Left lobe of liver (tissue), 2 donors: ENCODE measurements at places on chromosomes 2 and 18. TPM values are rescaled to one million over a fixed set of nuclear protein-coding genes. Genes with fewer than 3 reads are reported as not detected.

RUFY4 gene
- total RNA-seq: not detected

BMPR2 gene
- total RNA-seq: 15.0 TPM

DNA sequence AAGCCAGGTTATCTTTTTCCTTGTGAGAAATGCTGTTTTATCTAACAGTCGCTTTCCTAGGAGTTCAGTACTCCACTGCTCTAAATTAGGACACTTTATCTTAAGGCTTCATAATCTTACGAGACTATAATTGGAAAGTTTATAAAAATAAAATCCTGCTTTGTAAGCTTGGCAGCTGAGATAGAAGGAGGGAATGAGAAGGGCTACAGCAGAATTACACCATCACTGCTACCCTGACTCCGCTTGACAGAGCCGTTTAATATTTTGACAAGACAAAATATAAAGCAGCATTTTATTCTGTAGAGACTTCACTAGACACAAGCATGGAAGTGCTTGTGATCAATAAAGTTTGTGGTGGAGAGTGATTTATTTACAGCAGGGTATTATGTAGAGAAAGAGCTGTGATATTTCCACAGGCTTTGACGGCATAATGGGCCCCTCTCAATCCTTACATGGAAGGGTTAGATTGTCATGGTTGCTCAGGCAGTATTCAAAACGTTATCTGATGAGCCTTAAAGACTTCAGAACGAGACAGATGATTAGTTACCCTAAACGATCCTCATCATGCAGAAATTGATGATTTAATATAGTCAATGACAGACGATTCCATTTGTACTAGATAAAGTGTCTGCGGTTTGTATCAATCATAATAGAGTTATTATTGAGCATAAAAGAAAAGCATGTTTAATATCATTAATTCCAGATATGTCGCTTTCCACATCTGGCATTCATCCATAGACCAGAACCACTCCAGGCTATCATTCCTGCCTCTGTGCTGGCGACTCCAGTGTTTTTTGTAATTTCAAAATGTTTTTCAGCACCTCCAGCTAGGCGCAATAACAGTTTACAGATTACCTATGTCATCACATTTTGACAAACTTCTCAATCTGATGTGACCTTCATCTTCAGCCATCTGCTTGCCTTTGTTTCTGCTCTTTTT is 242.2 kb downstream of the FIGN start:
- no peak for DNase-seq

DNA sequence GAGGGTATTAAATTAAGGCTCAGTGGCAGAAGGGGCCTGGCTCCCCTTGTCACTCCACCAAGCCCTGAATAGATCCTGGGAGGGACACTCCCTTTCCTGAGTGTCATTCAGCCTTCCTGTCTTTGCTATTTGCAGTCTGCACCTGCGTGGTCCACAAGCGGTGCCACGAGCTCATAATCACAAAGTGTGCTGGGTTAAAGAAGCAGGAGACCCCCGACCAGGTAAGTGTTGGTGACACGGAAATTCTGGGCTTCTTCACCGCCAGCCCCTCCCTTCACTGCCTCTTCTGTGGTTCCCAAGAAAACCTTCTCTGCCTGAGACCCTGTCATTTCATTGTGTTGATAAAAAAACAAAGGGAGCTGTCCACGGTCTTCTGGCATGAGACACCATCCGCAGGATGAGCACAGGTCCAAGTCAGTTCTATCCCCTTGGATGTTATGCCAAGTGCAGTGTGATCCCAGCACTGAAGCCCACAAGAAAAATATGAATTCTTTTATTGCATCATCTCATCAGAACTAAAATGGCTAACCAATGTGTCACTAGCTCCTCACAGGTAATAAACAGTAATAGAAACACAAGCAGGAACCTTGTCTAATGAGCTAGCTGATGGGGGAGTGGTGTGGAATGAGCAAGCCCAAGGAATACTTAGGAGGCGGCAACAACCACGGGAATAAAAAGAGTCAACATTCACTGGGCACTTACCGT is 316.9 kb upstream of the EPAS1 start:
- no peak for DNase-seq

- no peak for DNase-seq
Observed at GRCh38 chr2:200039724-200040650, 84.6 kb downstream of the MAIP1 start.

GRCh38 chr2:64327510-64328414 is 126.2 kb upstream of the LGALSL start:
- no peak for DNase-seq
